Kidney capillary endothelial cell (primary cell): ENCODE measurements at places on chromosomes 11 and 22.

DNA sequence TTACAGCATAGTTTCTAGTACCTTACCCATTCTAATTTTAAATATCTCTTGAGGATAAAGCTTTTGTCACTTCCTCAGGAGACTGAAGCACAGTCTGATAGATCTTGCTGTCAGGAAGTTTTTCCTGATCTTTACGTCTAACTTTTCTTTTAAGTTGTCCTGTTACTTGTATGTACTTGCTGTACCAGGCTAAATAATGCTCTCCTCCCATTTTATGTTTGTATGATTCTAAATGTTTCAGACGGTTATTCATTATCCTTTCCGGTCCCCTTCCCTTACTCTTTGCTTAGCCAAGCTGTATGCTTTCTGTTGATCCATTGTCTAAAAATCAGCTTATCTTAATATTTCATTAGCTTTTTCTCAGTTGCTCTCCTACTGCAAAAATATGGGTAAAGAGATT, 6.0 kb downstream of the ARHGEF12 start:
- no peak for DNase-seq

DNA sequence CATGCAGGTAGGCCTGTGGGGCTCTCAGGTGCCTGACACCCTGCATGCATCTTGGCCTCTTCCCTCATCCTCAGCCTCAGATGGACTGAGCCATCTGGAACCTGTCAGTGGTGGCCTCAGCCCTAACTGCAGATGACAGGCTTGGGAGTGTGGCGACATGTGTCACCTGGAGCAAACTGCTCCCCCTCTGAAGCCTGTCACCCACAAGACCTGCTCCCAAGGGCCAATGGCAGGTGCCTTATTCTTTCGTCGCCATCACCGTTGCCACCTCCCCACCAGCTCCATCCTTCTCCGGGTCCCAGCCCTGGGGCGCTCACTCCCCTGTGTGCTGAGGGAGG, 3.6 kb upstream of the SEPTIN5 start:
- DNase-seq, result no peak

DNA sequence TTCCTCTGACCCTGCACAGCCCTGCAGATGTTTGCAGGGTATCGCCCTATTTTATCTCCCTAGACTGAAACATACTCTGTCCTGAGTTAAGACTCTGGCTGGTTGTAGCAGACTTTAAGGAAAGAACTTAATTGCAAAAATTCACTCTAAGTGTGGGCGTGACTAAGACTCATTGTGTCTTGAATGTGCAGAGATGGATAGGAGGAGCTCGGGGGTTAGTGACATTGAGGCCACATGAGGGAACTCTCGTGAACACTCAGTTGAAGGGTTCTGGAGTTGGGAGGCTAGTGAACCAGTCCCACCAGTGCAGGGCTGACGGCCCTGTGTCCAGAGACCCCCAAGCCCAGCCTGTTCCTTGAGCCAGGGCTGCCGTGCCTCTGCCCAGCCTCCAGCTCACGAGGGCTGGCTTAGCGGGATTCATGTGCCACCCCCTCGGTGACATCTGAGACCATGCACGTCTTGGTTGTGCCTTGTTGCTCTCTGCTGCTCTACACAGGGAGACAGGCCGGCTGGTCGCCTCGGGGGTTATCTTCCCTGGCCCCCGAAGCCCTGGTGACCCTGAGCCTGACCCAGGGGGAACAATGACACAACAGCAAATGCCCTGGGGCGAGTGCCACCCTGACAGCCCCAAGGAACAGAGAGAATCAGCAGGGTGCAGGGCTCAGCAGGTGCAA, 11.4 kb upstream of the TBX1 start:
- no peak for DNase-seq

DNA sequence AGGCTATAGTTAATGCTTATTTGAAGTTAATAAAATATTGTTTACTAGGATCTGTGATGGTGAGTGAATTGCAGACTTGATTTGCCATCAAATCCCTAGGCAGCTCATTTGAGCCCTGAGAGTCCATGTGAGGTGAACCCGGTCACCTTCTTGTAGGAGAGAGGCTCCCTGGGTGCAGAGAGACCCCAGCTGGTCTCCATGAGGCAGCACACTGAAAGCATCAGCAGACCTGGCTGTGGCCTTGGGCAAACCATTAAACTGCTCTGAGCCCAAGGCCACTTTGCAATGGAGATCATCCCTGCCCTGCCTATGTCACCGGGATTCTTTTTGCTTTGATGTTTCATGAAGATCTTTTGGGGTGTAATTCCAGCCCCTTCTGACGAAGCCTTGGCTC, 125.2 kb downstream of the MICAL2 start:
- no peak for DNase-seq

- no peak for DNase-seq
These were observed 22.8 kb downstream of the PICALM start for GRCh38 chr11:86046116-86046515.

GRCh38 chr22:38947321-38948140, 9.9 kb upstream of the APOBEC3A start:
- no peak for DNase-seq

DNA sequence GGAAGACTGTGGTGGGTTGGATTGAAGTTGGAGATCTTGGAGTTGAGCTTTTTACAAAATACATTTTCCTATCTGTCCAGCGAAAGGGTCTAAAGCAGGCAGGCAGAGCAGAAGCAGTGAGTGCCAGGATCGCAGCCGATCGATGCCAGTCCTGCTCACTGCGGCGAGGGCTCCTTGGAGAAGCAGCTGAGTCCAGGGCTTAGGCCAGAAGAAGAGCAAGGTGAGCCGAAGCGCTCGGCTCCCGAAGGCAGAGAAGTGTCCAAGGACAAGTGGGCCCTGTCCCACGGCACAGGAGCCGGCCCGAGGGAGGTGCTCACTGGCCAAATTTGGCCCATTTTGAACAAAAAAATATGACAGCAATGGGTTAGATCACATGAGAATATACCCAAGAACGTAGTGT, 637.8 kb downstream of the BRD1 start:
- no peak for DNase-seq

DNA sequence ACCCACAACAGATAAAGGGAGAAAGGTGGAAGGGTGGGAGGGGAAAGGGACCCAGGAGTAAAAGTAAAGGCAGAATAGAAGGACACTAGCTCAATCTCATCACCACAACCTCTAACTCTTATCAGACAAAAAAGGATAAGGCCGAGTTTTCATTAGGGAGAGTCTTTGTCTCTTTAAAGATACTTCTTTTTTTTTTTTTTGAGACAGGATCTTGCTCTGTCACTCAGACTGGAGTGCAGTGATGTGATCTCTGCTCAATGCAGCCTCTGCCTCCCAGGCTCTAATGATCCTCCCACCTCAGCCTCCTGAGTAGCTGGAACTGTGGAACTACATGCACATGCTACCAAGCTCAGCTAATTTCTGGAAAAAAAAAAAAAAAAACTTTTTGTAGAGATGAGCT, 85.6 kb upstream of the CHRM4 start:
- no peak for DNase-seq

- DNase-seq, result peak; percentile 98
These were observed 32.0 kb upstream of the LINC01488 start for GRCh38 chr11:69449320-69450063.

GRCh38 chr11:17695454-17696441, 23.6 kb upstream of the MYOD1 start:
- no peak for DNase-seq

GRCh38 chr11:3163241-3163981, 1.7 kb downstream of the OSBPL5 start:
- no peak for DNase-seq

GRCh38 chr11:23078289-23078971, 218.2 kb upstream of the CCDC179 start:
- peak; percentile 10 for DNase-seq

- no peak for DNase-seq
These were observed 179.7 kb downstream of the RRAS2 start for GRCh38 chr11:14179116-14179820.

GRCh38 chr11:19719960-19720359, 7.3 kb downstream of the NAV2 start:
- no peak for DNase-seq

DNA sequence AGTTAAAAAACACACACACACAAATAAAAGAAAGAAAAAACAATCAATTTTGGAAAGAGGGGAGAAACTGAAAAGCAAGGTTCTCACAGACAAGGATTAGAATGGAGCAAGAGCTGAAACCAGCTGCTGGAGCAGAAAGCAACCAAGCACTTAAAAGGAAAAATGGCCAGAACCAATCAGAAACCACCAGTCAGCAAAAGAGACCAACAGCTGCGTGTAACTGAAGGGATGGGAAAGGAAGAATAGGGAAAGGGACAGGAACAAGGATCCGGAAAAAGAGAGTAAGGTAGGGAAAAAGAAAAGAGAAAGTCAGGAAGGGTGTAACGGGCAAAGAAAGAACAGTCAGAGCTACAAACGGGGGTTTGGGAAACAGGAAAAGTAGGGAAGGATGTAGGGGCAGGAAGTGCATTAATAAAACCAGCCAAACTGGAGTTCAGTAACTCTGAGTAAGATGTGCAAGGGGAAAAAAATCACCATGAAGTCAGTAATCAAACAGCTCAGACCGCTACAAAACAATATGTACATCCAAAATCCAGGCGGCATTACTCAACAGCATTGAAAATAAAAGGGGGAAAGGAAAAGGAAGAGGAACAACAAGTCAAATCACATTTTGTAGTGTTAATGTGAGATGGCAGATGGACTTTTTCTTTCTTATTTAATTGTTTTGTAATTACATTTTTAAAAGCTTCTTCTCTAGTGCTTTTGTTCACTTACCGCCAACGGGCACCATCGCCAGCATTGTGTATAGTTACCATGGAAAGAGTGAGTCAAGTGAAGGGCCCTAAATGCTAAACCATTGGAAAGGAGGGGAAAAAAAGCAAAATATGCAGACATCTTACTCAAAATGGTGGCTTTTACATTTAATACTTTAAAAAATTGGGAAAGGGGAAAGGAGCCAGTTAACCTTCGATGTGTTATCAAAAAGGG, 49.2 kb downstream of the APOL5 start:
- DNase-seq, result peak; percentile 46

- DNase-seq, result no peak
These were observed 65.6 kb downstream of the PPFIBP2 start for GRCh38 chr11:7579361-7579791.

- peak; percentile 38 for DNase-seq
These were observed 137.7 kb downstream of the FEZ1 start for GRCh38 chr11:125358254-125358840.

DNA sequence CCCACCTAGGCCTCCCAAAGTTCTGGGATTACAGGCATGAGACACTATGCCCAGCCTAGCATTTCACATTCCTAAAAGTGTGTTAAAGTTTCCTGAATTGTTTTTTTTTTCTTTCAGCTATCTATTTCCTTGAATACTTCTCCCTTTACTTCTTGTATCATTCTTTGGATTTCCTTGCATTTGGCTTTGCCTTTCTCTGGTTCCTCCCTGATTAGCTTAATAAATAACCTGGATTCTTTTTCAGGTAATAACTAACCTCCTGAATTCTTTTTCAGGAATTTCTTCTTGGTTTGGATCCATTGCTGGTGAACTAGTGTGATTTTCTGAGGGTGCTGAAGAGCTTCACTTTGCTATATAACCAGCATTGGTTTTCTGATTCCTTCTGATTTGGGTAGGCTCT, 47.9 kb downstream of the MRGPRX2 start:
- no peak for DNase-seq

DNA sequence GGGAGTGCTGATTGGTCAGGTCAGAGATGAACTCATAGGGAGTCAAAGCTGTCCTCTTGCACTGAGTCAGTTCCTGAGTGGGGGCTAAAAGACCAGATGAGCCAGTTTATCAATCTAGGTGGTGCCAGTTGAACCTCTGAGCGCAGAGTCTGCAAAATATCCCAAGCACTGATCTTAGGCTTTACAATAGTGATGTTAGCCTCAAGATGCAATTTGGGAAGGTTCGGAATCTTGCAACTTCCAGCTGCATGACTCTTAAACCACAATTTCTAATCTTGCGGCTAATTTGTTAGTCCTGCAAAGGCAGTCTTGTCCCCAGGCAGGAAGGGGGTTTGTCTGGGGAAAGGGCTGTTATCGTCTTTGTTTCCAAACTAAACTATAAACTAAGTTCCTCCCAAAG, 92.3 kb upstream of the PARVA start:
- no peak for DNase-seq

GRCh38 chr11:119030029-119030328, 698 bp downstream of the SLC37A4 start:
- no peak for DNase-seq

- no peak for DNase-seq
These were observed 1499.2 kb downstream of the LRRC4C start for GRCh38 chr11:39960206-39960605.

DNA sequence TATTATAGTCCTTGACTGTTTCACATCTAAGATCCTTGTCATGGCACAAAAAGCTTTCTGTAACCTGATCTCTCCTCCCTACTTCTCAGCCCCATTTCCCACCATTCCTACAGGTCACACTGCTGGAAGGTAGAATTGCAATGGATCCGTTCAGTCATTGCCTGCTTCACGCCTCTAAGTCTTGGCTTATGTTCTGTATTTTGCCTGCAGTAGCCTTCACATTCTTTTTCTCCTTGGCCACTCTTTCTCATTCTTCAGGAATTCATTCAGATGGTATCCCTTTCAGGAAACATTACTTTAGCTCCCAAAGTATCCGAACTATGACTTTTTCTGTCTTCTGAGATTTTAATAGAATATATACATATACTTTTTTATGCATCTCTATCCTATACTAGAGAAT, 731.5 kb downstream of the NTM start:
- DNase-seq, result no peak

DNA sequence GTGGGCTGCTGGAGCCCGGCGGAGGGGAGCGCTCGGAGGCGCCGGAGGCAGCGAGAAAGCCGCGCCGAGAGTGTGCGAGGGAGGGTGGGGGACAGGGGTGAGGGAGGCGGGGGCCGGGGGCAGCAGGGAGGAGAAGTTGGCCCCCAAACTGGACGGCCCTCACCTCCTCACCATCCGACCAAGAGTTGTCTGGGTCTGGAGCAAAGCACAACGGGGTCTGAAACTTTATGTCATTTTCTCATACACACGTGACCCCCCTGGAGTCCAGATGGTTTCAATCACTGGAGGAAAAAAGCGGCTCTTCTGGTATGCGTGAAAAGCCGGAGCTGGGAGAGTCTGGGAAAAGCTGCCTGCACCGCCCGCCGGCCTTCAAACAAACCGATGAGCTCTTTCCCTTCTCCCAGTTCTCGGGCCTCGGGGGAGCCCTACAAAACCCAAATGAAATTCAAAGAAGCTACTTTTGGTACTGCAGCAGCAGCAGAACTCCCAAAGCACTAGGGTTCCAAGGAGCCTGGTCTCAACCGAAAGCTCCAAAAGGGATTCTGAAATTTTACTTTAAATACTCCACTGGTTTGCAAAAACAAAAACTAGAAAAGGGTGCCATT, 39.7 kb upstream of the AKIP1 start:
- DNase-seq, result peak; percentile 63

DNA sequence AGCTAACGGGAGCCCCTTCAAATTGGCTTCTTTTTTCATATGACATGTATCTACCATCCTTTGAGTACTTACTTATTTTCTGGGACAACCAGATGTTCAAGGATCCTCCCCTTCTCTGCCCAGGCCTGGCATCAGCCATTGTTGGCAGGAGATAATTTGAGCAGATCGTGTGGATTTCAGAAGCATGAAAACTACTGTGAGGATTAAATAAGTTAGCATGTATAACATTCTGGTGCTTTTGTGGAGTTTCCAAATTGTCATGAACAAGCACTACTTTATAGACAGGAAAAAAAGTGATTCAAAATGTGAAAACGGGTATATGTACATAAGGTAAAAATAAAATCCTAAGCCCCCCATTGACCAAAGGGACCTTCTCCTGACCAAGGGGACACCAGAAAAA, 2.1 kb upstream of the NADSYN1 start:
- no peak for DNase-seq

GRCh38 chr11:103619938-103620337, 416.5 kb upstream of the DDI1 start:
- DNase-seq, result no peak
